ENCODE measurements at places on chromosomes 3 and 15.

DNA sequence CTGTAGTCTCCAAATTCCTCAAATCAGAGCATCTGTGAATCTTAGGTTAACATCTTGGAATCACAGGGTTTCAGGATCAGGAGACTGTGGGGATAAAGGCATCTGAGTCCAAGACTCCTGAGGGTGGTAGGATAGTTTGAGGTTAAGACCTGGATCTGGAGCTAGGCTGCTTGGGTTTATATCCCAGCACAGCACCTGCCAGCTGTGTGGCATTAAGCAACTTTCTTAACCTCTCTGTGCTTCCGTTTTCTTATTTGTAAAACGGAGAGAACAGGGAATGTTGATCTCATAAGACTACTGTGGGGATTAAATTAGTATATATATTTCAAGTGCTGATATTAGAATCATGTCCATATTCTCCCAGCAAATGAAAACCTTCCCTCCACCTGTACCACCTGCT is 33.6 kb downstream of the WNT7A start:
- DNase-seq: no peak

- no peak for DNase-seq
Measured at GRCh38 chr3:148205977-148206376, 491.7 kb upstream of the AGTR1 start.

DNA sequence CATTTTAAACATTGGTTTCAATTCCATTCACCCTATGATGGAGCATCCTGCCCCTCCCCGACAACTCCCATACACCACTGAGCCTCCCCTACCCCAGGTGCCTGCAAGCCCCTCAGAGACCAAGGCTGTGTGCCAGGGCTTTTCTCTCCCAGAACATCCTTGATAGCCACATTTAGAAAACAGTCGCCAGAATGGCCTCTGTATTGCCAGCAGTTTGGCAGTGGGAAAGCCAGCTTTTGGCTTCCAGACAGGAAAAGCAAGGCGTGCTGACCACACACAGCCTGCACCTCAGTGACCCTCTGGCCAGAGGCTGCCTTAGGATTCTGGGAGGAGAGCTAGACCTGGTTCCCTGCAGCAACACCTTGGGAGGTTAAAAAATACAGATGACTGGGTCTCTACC is 18.2 kb upstream of the HRH1 start:
- no peak for DNase-seq

- no peak for DNase-seq
Measured at GRCh38 chr3:188507244-188507720, 353.3 kb downstream of the LPP start.

DNA sequence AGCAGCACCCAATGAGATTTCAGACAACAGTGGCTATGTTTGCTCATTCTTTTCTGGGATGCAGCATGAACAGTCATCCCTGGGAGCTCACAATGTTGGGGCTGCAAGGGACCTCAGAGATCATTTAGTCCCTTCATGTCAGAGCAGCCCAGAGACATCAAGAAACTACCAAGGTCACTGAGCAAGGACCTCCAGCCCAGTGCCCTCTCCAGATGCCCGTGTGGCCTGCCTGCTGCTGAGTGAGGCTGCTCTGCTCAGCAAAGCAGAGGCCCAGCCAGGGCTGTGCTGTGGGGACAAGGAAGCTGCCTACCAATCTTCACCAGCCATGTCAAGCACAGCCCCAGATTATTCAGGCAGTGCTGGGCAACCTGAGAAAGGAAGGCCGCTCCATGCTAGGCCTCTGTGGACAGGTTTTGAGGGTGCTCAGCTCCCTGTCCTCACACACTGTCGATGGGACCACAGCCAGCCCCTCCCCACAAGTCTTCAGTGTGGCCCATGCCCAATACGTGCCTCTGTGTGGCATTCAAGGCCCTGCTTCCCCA is 99.7 kb downstream of the DAPK2 start:
- DNase-seq: no peak

- no peak for DNase-seq
Measured at GRCh38 chr3:182668541-182668940, 124.8 kb upstream of the ATP11B start.

- no peak for DNase-seq
Measured at GRCh38 chr3:169186596-169186995, 476.9 kb downstream of the MECOM start.

DNA sequence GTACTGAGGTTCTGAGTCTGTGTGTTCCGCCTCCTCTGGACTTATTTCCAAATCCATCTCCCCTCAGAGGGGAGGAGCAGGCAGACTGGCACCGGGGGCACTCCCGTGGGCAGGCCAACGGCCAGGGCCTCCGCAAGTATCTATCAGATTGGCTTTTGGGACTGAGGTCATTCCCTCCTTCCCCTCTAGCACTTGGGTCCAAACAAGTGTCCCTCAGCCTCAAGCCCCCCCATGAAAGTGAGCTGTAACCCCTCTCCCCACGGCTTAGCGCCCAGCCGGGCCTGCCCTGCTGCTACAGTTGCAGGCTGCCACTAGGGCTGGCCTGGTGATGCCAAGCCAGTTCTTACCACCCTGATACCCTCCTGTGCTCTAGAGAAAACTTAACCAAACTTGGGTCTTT is 17.4 kb downstream of the ITGA11 start:
- no peak for DNase-seq

DNA sequence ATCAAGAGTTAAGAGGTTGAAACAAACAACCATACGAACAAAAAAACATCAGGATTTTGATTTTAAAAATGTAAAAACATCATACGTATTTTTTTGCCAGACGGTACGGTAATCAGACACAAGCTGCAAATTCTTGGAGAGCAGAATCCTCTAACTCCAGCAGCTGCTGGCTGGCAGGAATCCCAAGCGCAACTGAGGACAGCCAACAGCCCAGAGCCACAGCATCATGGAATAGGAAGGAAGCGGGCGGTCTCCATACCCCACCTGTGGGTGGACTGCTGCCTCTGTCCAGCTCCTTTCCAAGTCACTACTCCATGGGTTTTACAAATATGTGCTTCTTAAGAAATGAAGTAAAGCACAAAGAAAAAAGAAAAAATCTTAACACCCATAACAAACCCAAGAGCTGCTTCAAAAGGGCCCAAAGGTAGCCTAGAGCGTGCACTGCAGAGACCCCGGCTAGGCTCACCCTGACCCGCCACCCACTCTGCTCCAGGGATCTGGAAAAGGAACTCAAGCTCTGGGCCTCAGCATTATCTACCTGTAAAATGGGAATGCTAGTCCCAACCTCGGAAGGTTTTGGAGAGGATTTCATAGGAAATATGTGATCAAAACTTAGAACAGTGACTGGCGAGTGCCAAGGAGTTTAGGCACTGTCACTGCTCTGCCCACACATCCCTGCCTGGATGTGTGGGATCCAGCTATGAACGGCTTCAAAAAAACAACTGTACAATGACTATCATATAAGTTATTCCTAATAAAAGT is 33.4 kb downstream of the ZXDC start:
- DNase-seq: no peak

DNA sequence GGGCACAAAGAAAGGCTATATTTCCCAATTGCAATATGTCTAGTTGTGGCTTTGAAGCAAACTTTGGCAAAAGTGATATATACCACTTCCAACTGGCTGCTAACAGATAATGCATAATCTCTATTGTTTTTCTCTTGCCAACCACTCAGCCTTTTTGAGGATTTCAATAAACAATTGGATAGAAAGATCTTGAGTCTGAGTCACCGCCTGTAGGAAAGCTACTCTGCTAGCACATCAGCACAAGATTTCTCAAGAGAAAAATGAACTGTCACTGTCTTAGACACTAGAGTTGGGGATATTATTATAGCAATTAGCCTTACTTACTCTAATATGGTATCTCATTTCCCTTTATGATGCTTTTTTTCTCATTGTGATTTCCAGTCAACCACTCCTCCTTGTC is 119.7 kb downstream of the SST start:
- no peak for DNase-seq

DNA sequence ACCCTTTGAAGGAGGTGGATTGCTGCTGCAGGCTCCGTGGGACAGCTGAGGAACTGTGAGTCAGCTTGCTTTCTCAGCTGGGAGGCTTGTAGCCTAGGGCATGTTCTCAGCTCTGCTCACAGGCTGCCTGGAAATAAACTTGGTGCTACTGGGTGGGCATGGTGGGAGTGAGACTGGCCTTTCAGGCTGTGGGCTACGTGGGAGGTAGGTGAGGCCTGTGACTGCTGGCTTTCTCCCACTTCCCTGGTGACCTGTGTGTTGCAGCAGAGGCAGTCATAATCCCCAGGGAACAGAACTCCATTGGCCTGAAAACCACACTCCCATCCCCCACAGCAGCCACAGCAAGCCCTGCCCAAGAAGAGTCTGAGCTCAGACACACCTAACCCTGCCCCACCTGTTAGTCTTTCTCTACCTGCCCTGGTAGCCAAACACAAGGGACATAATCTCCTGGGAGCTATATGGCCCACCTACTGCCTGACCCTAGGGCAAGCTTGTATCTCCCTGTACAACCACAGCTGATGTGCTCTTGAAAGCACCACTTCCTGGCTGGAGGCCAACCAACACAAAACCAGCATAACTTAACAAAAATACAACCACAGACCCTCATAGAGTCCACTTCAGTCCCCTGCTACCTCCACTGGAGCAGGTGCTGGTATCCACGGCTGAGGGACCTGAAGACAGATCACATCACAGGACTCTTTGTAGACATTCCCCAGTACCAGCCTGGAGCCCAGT is 236.5 kb downstream of the SQOR start:
- no peak for DNase-seq

- no peak for DNase-seq
Measured at GRCh38 chr15:79401301-79401700, 30.8 kb upstream of the MINAR1 start.

DNA sequence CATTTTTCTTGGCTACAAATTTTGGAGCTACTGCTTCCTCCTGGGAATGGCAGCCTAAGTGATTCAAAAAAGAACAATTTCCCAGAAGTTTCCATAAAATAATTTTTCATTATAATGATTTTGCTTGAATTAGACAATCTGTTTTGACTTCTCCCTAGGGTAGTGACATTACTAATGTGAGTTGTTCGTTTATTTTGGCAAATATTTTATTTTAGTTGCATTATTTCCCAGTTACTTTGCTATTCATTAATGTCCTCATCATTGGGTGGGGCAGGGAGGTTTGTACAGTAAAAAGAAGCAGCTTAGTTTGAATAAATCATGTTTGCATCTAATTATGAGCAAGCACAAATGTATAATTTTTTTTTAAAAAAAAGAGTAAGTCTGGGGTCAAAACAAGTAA is 686.6 kb downstream of the ROBO2 start:
- DNase-seq: no peak

- no peak for DNase-seq
Measured at GRCh38 chr3:46926871-46927717, 49.5 kb downstream of the CCDC12 start.

GRCh38 chr15:92907896-92908712 is 8.0 kb downstream of the CHD2 start:
- DNase-seq: no peak

DNA sequence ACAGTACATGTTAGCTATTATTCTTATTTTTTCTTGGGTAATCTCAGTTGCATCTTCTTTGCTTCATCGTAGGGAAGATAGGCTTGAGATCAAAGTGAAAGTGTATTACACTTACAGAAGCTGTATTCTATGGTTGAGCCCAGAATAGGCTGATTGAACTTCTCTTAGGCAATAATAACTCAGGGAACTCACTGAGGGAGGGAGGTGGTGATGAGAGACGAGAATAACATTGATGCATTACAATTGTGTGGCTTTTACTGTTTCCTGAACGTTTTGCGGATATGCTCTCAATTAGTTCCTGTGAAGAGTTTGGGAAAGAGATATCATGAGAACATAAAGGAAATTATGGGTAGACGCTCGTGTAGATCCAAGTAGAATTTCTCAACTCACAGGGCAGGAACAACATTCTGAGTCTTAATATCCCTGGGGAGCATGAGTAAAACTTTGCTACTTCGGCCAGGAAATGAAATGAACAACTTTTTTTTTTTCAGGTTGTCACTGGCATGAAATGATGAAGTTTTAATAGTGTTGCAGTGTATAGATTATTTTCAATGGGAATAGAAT is 302.2 kb downstream of the TUSC7 start:
- no peak for DNase-seq

DNA sequence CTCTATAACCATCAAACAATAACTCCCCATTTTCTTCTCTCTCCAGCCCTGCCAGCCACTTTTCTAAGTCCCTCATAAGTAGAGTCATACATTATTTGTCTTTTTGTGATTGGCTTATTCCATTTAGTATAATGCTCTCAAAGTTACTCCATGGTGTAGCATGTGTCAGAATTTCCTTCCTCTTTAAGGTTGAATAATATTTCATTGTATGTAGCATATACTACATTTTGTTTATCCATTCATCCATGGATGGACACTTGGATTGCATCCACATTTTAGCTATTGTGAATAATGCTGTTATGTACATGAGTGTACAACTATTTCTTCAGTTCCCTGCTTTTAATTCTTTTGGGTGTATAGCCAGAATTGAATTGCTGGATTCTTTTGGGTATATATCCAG is 138.4 kb downstream of the ATG7 start:
- DNase-seq: no peak

DNA sequence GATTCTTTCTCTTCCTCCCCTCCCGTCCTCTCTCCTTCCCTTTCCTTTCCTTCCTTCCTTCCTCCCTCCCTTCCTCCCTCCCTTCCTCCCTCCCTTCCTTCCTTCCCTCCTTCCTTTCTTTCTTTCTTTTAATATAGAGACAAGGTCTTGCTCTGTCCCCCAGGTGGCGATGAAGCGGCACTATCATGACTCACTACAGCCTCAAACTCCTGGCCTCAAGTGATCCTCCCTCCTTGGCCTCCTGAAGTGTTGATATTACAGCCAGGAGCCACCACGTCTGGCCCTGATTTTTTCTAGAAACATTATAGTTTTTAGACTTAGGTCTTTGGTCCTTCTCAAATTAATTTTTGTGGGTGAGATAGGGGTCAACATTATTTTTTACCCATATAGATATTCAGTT is 15.5 kb downstream of the GRM2 start:
- no peak for DNase-seq

GRCh38 chr3:127585163-127585812 is 5.2 kb downstream of the TPRA1 start:
- no peak for DNase-seq

DNA sequence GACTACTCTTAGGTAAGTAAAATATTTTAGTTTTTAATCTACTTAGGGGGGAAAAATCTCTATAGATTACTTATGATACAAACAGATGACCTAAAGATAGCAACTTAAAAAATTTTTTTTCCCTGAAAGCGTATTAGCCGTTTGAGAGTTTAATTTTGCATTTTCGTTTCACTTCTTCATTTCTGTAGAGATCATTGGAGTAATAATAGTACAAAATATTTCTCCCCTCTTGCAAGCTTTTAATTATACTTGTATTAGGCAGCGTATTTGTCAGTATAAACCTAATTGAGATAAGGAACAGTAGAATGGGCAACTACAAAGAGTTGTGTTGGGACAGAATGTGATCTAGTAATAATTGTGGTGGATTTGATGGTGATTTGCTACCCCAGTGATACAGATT is 10.3 kb downstream of the SKIL start:
- no peak for DNase-seq

DNA sequence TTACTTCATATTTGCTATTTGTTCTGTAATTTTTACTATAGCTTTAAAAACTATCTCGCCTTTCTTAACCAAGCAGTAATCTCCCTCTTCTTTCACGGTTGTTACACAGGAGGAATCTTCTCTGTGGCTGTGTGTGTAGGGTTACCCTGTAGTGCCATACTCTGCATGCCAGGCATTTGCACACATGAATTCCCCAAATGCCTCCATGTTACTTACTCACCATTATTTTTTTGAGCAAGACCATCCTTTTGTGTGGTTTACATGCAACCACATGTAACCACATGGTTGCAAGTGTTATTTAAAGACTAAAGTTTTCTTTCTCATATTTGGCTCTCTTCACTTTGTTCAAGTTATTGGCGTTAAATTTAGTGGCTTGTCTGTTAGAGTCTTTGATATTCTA is 45.5 kb downstream of the HPS3 start:
- DNase-seq: no peak

- DNase-seq: no peak
Measured at GRCh38 chr15:80492874-80493273, 88.7 kb downstream of the ARNT2 start.

Data from right lobe of liver (tissue), 6 donors.